NCI-H187 treated with DMSO at 0.1 percent for 48 hours (cell line): ENCODE measurements at places on chromosomes 5 and 9.

- DNase-seq, result no peak
Observed at GRCh38 chr5:134651531-134651930, 2.9 kb downstream of the SEC24A start.

GRCh38 chr5:60959156-60959555 is 14.2 kb downstream of the NDUFAF2 start:
- no peak for DNase-seq

- DNase-seq, result no peak
Observed at GRCh38 chr9:108838017-108838416, 17.8 kb downstream of the ACTL7B start.

GRCh38 chr9:134706522-134706921 is 64.9 kb downstream of the COL5A1 start:
- no peak for DNase-seq

- no peak for DNase-seq
Observed at GRCh38 chr5:160850421-160850820, 1.6 kb downstream of the ATP10B start.

- peak; percentile 20 for DNase-seq
Observed at GRCh38 chr9:20941174-20941690, 90.2 kb downstream of the HACD4 start.

DNA sequence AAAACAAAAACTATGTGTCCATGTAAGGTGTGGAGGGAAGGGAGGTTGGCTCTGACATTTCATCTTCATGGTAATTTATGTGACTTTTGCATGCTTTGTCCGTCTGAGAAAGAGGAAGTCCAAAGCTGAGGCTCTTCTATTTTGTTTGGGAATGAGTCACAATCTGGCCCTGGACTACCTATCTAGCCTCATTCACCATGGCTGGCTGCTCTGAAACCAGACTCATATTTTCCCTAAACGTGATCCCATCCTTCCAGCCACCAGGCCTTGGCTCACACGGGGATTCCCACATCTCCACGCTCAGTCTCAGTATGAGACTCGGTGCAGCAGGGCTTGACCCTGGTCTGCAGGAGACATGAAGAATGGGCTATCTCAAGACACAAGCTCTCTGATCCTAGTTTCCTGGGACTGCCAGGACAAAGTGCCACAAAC is 672.8 kb downstream of the ACTL7B start:
- DNase-seq, result no peak

DNA sequence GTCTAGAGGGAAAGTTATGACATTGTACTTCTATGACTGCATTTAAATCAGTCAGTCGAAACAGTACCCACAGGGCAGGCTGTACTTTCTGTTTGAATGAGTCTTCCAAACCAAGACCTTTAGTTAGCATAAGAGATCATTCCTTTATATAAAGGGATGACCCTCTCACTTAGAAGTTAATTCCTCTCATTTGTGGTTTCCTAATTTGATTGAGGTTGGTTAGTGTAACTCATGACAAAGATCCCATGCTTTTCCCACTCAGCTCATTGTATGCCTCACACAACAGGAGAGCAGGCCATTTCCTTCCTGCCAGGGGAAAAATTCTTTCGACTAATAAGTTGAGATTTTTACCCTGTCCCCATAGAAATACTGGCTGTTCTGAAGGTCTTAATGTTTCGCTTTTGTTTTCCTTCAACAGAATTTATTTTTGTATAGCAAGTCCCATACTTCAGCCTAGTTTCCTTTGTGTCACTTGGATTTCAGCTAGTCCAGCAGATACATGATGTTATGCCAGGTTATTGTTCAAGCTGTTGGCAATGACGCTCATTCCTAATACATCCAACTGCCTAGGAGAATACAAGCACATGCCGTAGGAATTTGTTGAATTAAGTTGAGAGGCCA is 500.7 kb downstream of the SPATA31D1 start:
- no peak for DNase-seq

- DNase-seq, result no peak
Observed at GRCh38 chr9:19660019-19660418, 128.8 kb downstream of the SLC24A2 start.

GRCh38 chr5:56075361-56075760 is 80.6 kb upstream of the IL6ST start:
- no peak for DNase-seq

- no peak for DNase-seq
Observed at GRCh38 chr9:27351438-27351837, 54.5 kb upstream of the EQTN start.

DNA sequence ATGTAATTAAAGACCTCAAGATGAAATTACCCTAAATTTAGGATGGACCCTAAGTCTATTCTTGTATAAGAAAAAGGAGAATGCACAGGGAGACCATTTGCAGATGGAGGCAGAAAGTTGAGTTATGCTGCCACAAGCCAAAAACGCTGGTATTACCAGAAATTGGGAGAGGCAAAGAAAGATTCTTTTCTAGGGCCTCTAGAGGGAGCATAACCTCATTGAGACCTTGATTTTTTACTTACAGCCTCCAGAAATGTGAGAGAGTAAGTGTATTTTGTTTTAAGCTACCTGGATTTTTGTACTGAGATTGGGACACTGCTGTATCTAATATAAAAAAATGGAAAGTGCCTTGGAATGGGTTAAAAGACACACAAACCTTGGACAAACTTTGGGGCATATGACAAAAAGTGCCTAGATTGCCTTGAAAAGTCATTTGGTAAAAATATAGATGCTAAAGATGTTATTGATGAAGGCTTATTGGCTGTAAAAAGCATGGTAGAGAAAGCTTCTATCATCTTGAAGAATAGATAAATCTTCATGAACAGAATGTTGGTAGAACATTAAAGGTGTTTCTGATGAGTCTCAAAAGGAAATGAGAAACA is 174.7 kb upstream of the PRDM9 start:
- DNase-seq, result no peak

DNA sequence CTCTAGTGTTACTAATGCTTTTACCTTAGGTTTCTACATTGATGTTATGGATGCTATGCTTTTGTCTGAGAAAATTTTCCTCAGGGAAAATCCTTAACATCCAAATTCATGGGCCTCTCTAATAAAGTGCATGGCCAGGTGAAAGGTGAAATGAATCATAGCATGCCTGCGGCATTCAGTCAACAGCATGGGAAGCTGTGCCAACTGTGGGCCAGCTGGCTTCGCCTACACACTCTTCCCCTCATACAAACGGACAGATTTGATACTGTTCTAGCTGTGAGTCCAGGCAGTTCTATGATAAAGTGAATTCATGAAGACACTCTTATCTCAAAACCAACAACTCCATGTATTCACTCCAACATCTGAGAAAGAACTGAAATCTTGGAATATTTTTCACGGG is 374.1 kb downstream of the PLK2 start:
- DNase-seq, result no peak

- DNase-seq, result no peak
Observed at GRCh38 chr9:12640016-12640587, 53.1 kb upstream of the TYRP1 start.

DNA sequence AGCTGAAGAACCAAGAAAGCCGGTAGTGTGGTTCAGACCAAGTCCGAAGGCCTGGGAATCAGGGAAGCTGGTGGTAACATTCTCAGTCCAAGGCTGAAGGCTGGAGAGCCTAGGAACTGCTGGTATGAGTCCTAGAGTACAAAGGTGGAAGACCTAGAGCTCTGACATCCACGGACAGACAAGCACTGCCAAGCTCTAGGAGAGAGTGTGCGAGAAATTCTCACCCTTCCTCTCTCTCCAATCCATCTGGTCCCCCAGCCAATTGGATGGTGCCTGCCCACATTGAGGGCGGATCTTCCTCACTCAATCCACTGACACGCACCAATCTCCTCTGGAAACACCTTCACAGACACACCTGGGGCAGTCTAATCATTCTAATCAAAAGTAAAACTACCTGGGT is 19.7 kb upstream of the ADAMTS19 start:
- DNase-seq, result no peak

- DNase-seq, result no peak
Observed at GRCh38 chr5:154084062-154084639, 45.4 kb downstream of the MFAP3 start.

GRCh38 chr9:99563364-99563763 is 258.3 kb upstream of the NR4A3 start:
- no peak for DNase-seq

DNA sequence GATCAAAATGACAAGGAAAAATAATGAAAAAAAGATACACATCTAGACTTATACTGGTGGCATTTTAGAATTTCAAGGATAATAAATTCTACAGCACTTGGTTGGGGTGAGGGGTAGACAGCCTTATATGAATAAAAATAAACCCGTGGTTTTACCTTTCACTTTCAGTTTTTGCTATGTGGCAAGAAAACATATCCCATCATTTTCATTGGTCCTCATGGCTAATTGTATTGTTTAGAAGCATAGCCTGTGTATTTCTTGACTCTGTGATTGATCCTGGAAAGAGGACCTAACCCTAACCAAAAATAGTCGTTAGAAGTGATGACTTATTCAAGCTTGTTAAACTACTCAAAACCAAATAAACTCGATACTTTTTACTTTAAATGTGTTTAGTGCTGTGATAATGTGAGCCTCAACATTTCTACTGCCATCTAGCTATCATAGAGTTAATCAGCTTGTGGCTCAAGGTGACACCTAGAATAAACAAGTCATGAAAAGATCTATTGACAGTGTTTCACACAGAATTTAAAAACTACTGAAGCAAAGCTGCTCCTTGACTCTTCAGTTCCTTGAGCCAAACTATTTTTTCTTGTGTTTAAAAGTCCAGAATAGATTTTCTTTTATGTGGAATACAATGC is 153.3 kb upstream of the IZUMO3 start:
- no peak for DNase-seq

DNA sequence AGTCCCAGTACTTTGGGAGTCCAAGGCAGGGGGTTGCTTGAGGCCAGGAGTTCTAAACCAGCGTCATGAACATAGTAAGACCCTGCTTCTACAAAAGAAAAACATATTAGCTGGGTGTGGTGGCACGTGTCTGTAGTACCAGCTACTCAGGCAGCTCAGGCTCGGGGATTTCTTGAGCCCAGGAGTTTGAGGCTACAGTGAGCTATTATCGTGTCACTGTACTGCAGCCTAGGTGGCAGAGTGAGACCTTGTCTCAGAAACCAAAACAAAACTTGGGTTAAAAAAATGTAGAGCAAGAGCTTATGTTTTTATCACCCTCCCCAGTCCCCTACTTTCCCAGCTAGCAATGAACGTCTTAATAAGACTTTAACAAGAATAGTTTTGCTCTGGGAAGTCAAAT is 46.7 kb downstream of the UHRF2 start:
- no peak for DNase-seq

- no peak for DNase-seq
Observed at GRCh38 chr5:142626099-142626498, 59.8 kb downstream of the FGF1 start.

GRCh38 chr9:98708103-98708932 is 417 bp downstream of the GABBR2 start:
- DNase-seq, result no peak

DNA sequence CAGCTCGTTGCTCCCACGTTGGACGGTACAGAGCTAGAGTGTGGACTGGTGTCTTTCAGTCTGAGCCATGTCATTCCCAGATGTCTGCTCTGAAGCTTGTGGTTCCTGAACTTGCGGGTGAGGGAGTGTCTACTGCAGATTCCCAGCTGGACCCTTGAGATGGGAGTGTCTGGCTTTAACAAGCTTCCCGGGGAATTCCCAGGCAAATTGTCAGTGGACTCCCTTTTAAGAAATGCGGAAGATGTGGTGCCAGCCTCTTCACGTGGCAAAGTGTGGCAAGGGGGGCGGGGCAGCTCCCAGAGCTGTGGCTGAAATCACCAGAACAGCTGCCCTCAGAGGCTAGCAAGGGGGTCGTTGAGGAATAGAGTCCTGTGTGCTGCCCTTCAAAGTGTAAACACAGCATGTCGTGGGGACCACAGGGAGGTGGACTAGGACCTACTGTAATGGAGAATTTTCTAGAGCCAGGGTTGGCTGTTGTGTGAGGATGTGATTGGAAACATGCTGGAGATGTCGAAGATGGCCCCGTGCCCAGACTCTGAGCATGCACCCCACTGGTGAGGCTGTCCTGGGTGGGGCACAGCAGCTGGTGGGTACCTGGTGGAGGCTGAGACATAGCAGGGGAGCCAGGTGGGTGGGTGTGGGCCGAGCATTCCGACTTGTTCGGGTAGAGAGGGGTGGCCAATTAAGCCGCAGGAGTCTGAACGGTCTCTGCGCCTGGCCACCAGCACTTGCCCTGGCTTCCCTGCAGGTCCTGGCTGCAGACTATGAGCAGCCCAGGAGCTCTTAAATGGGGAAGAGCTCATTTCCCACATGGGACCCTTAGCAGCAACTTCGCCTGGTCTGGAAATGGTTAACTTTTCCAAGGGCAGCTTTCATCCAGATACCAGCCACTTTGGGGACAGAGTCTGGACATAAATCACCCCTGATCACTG is 37.4 kb downstream of the PRRX2 start:
- DNase-seq, result no peak

GRCh38 chr5:135491552-135492318 is 39.6 kb upstream of the TIFAB start:
- peak; percentile 78 for DNase-seq

GRCh38 chr5:117414926-117415325 is 840.3 kb upstream of the SEMA6A start:
- no peak for DNase-seq

- DNase-seq, result no peak
Observed at GRCh38 chr5:84364043-84364442, 20.6 kb downstream of the EDIL3 start.

DNA sequence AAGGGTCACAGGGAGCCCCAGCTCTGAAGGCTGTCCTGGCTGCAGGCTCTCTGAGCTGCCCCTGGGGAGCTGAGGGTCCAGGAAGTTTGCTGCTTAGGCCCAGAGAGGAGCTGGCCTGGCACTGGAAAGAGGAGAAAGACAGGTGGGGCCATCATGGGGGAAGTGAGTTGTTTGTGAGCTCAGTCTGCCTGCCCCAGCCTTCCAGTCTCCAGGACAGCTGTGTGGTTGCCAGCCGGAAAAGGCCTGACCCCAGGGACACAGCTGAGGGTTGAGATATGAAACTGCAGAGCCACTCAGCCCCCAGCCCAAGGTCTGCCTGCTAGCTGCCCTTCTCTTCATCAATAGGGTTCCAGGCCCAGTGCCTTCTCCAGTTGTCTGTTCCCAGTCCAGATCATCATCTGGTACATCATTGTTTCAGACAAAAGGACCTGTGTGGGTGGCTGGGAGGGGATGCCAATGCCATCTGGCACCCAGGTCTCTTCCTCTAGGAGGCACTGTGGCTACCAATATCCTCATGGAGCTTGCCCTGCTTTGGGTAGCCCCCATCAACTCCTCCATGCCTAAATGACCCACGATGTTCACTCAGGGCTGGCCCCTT is 4.3 kb upstream of the DDX41 start:
- no peak for DNase-seq

DNA sequence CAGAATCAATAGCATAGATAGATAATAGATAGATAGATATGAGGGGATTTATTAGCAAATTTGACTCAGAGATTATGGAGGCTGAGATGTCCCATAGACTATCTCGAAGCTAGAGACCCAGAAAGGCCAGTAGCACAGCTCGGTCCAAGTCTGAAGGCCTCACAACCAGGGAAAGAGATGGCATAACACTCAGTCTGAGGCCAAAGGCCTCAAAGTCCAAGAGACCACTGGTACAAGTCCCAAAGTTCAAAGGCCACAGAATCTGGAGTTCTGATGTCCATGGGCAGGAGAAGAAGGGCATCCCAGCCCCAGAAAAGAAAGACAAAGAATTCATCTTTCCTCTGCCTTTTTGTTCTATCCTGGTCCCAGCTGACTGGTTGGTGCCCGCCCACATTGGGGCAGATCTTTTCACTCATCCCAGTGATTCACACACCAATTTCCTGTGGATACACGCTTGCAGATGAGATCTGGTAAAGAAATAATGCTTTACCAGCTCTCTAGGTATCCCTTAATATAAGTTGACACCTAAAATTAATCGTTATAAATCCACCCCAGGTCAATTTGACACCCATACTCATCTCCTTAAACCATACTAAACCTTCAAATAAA is 127.8 kb upstream of the FBN2 start:
- no peak for DNase-seq

GRCh38 chr5:125700380-125700861 is 722.8 kb upstream of the GRAMD2B start:
- peak; percentile 89 for DNase-seq
